Left colon (tissue), 2 donors: ENCODE measurements at places on chromosomes 1 and 21. TPM values are rescaled to one million over a fixed set of nuclear protein-coding genes. Genes with fewer than 3 reads are reported as not detected.
A peak's percentile ranks its signal among the peaks of the same experiment; 100 is the strongest.

- no peak for DNase-seq
Measured at GRCh38 chr1:26021647-26022403, at the start of gene EXTL1. TSS of gene EXTL1 (plus strand) at chr1:26021775. CDS start at chr1:26022647, 872 bp downstream.

- DNase-seq, result no peak
Measured at GRCh38 chr1:27026621-27027574, 14.2 kb upstream of the TENT5B start.

The THRAP3 gene
- total RNA-seq, result 78.7 TPM

- DNase-seq, result no peak
Measured at GRCh38 chr1:223214261-223214807, 71.3 kb upstream of the TLR5 start.

The CASQ2 gene
- 6.6 TPM for total RNA-seq

The SLC44A5 gene
- 8.4 TPM for total RNA-seq

The OR2T29 gene
- not detected for total RNA-seq

GRCh38 chr1:24501371-24502064 is 1.1 kb upstream of the RCAN3 start:
- DNase-seq, result peak; percentile 58

- no peak for DNase-seq
Measured at GRCh38 chr1:23914921-23915320, 1.8 kb upstream of the CNR2 start.

DNA sequence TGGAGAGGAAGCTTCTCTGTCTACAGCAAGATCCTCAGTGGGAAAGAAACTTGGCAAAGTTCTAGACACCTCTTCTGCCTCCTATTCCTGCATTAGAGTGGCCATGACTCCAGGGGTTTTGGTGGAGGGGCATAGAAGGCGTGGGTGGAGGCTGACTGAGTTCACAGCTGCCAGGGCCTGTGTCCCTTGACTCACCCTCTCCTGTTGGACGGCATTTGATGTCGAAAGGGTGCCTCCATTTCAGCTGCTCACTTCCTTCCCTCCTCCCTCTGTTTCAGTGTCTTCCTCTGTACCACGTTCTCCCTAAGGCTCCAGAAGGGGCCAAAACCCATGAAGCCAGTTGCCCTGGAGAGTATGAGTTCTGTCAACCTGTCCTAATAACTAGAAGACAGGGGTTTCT is 632 bp downstream of the TMEM79 start:
- DNase-seq, result no peak
